ENCODE measurements at places on chromosomes 5 and 9.

DNA sequence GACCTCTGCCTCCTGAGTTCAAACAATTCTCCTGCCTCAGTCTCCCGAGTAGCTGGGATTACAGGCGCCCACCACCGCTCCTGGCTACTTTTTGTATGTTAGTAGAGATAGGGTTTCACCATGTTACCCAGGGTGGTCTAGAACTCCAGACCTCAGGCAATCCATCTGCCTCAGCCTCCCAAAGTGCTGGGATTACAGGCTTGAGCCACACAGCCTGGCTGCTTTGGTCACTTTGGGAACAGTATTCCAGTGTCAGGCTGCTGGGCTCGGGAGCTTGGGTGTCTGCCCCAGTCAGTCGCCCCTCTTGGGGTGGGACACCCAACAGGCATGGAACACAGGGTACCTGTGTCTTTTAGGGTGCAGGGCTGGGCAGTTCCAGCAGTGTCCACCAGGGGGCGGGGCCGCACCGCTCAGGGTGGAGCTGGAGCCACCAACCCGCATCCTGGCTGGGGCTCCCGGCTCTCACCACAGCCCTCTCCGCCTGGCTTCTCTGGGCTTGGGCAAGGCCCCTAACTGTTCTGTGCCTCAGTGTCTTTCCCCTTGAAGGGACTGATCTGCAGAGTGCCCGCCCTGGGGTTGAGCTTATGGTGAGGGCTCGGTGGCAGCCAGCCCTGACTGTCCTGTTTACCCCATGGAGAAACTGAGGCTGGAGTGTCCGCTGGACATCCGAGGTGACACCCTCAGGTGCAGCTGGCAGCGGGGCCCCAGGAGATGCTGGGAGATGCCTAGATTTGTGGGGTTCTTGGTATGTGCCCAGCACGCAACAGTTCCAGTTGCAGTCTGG, 6.4 kb upstream of the RNU6ATAC start:
- DNase-seq = no peak

- DNase-seq = no peak
Measured at GRCh38 chr9:136528716-136529341, 17.0 kb downstream of the NOTCH1 start.

DNA sequence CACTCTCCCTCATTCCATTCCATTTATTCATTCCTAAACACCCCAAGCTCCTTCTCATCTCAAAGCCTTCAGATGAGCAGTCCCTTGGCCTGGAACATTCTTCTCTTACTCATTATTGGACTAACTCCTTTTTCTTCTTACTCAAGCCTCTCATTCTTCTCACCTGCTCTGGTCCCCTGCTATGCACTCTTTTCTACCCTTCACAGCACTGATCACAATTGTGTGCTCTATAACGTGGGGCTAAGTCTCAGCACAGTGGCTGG, 212.4 kb downstream of the MAPKAP1 start:
- DNase-seq = no peak

DNA sequence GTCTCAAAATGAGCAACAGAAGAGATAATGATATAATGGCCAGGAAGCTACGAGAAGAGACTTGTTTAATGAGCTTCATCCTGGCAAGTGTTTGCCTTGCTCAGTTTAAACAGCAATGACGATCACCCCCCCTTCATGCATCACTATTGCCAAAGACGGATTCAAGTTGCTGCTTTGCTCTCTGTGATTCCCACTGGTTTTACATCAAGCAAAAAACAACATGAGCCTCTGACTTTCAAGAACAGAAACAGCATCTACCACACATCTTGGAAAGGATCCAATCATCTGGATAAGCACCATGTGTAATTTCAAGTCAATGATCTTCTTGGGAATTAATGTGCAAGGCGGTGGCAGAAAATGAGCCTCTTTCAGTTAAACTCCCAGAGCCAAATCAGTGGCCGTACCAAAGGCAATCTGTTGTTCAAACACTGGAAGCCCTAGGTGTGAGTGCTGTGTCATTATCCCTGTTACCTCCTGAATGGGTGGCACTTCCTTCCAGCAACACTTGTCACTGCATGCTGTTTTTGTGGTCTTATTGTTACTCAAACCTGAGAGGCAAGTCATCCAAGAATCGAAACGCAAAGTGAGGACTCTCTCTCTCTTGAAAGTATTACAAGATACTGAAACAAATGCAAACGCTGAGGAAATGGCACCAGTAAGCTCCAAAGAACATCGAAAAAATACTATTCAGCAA, 72.8 kb downstream of the MED27 start:
- peak; percentile 56 for DNase-seq

DNA sequence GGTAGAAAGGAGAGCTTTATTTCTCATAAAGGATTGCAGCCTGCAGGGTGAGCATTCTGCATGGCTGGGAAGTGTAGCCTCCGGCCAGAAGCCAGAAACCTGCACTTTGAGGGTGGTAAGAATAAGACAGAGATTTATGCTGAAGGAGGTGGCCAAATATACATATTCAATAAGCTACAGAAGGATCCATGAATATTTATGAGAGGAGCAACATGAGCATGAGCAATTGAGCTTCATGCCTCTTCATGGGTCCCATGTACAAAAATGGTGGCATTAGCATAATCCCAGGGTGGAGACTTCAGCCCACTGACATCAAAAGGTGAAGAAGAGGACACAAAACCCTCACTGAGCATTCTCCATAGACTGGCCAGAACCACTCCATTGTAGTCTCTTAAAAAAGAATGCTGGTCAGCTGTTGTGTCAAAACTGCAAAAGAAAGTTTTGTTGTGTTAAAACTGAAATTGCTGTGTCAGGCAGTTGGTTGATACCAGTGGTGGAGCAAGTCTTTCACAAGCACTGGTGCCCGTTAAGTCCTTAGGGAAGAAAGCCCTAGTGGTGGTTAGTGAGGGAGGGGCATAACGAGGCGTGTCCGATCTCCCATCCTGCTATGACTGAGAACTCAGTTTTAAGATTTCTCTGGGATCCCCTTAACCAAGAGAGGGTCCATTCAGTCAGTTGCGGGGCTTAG, 160.8 kb upstream of the MAP1B start:
- DNase-seq = no peak

GRCh38 chr9:92522983-92523970, 12.5 kb downstream of the ECM2 start:
- no peak for DNase-seq

DNA sequence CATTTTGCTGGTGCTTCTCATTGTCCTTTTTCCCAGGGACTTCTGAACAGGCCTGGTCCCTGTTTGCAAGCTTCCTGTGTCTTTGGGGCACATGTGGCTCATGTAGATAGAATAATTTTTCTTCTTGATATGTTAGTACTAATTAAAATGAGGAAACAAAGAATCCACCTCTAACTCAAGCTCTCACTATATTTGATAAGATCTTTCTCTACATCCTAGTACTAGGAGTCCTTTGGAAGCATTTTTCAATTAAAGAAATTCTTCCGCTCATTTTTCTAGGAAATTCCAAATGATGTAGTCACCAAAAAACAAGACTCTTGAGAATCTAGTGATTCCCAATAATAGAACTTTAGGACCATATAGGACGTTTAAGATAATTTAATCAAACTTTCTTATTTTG, 165.3 kb downstream of the SEC61B start:
- DNase-seq = no peak

DNA sequence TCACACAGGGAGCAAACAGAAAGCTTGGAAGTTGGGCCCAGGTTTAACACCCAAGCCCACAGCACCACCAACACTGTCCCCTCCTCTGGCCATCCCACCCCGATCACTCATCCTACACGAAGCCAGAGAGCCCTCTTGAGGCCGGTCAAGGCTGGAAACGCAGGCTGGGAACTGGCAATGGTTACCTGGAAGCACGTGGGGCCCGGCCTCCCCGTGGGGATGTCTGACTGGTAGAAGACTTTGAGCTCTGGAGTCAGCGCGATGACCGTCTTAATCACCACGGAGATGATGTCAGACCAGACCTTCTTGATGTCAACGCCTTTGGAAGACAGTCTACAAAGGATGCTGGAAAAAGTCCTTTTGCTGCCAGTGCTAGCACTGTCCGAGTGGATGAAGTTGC, 104.1 kb downstream of the TTLL11 start:
- no peak for DNase-seq

- no peak for DNase-seq
Measured at GRCh38 chr5:53882006-53882675, 321.7 kb downstream of the NDUFS4 start.

- no peak for DNase-seq
Measured at GRCh38 chr9:120616966-120617935, 37.3 kb upstream of the CDK5RAP2 start.

GRCh38 chr5:173397516-173397915, 69.3 kb upstream of the STC2 start:
- DNase-seq = no peak

GRCh38 chr5:135504376-135504775, 31.4 kb downstream of the NEUROG1 start:
- no peak for DNase-seq

DNA sequence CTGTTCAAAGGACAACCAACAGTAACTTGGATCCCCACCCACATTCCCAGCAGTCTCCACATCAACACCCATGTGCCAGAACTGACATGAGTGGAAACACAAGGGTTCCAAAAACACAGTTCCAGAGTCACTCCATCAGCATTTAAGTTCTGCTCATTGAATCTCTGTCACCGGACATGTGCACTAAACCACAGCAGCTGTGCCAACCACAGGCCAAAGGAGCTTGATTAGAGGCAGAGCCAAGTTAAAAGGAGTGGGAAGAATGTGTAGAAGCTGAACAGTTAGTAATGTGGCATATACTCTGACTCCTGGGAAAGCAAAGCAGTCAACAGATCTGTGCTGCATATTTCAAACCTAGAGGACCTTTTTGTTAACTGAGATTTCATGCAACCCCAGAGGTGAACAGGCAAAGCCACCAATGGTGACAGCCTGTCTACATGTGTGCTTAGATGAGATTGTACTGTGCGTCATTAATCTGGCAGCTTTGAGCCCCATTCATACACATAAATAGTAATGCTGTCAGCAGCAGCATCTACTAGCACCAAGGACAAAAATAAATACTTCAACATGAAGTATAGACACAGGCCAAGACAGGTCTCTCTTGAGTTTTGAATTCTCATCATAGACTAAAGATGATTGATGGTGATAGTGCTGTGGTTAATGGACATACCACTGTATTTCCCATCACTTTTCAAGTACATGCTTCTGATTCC, 16.4 kb upstream of the FST start:
- no peak for DNase-seq

GRCh38 chr9:121196389-121196788, 5.3 kb downstream of the RAB14 start:
- no peak for DNase-seq

GRCh38 chr9:14403081-14403480, 89.1 kb upstream of the NFIB start:
- no peak for DNase-seq

- DNase-seq = no peak
Measured at GRCh38 chr9:1388216-1388615, 338.1 kb downstream of the DMRT2 start.

DNA sequence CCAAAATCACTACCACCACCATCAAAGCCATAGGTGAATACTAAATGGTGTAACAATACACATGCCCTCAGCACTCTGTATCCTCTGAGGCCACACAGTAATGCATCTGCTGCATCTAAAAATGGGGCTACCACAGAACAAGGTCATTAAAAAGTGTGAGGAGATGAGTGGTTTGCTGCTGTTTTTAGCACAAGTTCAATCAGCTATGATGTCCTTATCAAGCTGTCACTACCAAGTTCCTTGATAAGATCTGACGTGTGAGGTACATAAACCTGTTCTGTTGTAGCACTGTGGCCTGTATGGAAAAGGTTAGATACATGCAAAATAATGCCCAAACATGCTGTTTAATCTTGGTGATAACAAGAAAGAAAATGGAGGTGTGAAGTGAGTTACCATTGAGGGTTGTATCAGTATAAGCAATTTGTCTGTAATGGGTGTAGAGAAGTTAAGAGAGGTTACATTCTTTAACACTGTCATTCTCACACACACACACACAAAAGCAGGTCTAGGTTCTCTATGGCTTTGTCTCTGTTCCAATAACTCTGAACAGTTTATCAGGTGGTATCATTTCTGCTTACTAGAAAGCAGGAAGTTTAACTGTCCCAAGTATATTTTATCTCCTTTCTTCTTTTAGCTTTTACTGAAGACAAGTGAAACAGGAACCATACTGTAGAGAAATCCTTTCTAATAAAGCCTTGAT, 252.9 kb downstream of the CWC27 start:
- DNase-seq = no peak

DNA sequence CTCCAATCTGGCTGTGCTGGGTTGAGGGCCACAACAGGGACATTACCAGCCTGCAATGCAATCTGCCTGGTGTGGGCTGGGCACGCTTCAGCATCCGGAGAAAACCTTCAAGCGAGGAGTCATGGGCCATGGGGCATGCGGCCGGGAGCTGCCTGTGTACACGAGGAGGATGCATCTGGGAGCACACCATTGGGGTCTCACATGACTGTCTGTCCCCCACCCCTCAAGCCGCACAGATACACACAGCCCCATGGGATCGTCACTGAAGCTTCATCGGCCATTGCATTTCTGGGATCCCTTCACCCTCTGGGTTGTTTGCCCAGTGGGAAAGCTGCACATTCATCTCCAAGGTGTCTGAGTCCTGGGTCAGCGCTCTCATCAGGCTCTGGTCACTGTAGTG, 9.9 kb downstream of the LCN1 start:
- no peak for DNase-seq

GRCh38 chr9:114972510-114973136, 42.2 kb upstream of the TNFSF8 start:
- no peak for DNase-seq

DNA sequence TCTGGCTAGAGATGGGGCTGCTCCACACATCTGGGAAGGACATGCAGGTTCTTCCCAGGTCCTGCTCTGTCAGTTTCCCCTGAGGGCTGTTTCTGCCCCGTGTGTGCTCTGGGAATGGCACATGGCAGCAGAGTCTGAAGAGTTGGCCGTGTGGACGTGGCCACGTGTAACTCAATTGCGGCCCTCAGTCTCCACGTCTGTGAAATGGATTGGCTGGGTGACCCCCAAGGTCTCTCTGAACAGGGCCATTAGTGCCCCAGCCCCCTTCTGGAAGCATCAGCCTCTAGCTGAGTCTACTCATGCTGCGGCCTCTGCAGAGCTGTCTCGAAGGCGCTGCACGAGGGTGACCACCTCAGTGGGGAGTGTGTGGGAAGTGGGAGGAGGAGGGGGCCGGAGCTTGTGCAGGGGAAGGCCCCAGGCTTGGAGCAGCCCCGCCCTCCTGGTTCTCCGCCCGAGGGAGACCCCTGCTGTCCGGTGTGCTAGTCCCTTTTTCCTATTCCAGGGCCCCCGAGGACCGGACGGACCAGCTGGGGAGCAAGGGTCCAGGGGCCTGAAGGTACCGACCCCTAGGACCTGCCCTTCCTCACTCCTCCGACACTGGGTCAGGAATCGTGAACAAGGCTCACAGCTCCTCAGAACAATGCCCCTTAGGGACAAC, 58.9 kb upstream of the ORM1 start:
- no peak for DNase-seq

GRCh38 chr9:87950296-87950695, 24.0 kb downstream of the CDK20 start:
- no peak for DNase-seq

Data from stimulated activated CD4-positive, alpha-beta T cell treated with anti-CD3 and anti-CD28 coated beads, Interleukin-1b, Interleukin-23, amount 100 ng/mL, for 48 hours (primary cell).